Activated CD4-positive, alpha-beta T cell treated with anti-CD3 and anti-CD28 coated beads, Interleukin-2, Interleukin-6, amounts not matched to agents 100 ng/mL and 50 ng/mL, durations not matched to agents 16 hours and 8 hours (primary cell): ENCODE measurements at places on chromosomes 13 and 19.

GRCh38 chr13:73948848-73949529, 185.2 kb downstream of the KLF12 start:
- no peak for DNase-seq

DNA sequence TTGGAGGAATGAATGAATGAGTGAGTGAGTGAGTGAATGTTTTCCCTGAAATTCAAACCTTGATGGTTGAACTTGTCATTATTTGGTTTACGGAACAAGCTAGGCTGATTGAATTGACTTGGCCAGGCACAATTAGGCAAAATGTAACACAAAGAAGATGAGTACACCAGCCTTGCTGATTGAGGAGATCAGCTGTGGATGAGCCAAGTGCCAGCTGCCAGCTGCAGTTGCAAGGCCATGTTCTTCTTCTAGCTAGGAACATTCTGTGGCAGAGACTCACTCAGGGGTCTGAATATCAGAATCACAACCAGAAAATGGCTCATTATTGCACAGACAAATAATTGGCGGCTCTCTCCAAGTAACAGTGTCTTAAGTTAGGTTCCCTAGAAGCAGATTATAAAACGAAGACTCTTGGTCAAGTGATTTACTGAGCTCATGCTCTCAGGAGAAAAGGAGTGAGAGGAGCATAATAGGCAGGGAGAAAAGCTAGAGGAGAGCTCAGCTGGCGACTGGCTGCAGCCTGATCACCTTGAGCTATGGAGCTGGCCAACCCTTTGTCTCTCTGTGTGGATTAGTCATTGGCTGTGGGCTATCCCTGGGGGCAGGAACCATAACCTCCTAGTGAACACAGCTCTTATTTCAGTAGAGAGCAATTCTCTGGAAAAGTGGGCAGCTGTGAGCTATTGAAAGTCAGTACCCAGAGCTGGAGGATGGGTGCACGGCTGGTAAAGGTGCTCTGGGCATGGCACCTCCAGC, 225.3 kb upstream of the SERP2 start:
- DNase-seq: no peak

DNA sequence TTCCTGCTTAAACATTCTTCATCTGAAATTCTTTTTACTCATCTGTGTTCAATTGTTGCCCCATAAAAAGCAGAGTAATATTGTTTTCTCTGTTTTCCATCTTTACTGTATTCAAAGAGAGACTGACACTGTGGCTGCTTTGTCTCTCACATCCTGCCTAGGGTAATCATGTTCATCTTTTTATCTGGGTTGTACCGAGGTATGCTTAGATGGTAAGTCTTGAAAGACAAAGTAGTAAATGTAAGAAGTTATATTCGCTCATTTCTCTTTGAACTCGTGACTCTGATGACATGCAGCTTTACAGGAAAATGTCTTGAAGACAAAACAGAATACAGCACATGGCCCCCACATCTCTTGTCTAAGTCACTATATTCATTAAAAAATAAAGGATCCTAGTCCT, 20.0 kb upstream of the CYSLTR2 start:
- no peak for DNase-seq

DNA sequence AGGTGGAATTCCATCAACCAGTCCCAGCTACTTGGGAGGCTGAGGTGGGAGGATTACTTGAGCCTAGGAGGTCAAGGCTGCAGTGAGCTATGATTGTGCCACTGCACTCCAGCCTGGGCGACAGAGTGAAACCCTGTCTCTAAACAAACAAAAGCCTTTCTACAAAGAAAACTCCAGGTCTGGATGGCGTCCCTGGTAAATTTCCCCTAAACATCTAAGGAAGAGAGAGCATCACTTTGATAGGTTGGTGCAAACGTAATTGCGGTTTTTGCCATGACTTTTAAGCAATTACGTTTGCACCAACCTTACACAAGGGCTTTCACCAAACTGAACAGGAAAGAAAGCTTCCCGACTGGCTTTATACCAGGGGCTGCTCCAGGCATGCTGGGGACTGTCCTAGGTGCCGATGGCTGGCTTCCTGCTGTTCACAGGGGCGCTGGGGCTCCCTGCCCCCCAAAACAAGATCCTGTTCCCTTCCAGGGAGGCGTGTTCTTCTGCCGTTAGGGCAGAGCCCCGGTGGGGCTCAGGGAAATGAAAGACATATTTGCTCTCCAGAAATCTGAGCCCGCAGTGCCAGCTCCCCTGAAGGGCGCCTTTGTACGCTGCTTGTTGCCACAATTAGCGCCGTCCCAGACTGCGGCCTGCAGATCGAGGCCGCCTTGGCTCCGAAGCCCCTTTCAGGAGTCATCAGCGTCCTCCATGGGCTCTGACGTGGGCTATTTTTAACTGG, 38.7 kb upstream of the KLF2 start:
- DNase-seq: no peak

DNA sequence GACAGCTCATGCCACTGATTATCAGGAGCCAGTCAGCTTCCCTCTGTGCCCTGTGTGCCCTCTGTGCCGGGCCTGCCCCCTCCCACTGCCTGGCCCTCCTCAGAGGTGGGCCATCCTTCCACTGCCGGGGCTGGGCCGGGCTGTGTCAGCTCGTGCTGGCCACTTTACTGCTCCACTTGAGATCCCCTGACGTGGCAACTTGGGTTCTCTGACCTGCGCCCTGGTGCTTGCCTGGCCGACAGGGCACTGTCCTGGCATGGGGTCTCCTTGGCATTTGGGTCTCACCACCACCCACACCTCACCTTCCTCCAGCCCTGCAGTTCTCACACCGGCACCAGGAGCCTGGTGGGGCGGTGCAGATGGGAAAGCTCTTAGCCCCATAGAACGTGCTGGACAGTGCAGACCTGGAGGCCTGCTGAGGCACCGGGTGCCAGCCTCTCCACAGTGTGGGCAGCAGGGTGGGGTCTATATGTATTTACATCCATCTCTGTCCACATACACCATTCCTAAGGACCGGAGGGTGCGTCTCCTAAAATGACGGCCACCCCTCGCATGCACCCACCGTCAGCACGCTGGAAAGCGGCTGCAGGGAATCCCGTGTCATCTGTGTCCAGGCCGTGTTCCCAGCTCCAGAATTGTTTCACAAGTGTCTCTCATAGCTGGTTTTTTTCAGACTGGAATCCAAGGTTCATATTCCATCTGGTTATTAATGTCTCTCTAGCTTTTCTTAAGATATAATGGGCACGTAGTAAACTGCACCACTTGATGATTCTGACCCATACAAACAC, 11.8 kb downstream of the DAZAP1 start:
- no peak for DNase-seq

DNA sequence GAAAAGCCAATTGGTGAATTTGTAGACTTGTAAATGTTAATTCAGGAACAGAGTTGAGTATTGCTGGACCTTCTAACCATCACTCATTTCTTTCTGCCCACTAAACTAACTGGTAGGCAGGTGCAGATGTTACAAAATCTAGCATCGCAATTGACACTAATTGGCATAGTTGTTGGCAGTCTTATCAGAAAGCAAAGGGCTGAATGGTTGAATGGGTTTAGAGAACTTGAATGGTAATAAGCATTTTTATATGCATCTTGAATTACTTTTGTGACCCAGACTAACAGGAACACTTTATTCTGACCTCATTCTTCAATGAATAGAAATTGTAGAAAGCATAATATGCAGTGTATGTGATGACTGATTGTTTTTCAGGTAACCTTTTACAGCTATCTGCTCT, 189.1 kb downstream of the GGACT start:
- DNase-seq: no peak

GRCh38 chr13:106981051-106981450, 413.1 kb upstream of the ARGLU1 start:
- DNase-seq: no peak

DNA sequence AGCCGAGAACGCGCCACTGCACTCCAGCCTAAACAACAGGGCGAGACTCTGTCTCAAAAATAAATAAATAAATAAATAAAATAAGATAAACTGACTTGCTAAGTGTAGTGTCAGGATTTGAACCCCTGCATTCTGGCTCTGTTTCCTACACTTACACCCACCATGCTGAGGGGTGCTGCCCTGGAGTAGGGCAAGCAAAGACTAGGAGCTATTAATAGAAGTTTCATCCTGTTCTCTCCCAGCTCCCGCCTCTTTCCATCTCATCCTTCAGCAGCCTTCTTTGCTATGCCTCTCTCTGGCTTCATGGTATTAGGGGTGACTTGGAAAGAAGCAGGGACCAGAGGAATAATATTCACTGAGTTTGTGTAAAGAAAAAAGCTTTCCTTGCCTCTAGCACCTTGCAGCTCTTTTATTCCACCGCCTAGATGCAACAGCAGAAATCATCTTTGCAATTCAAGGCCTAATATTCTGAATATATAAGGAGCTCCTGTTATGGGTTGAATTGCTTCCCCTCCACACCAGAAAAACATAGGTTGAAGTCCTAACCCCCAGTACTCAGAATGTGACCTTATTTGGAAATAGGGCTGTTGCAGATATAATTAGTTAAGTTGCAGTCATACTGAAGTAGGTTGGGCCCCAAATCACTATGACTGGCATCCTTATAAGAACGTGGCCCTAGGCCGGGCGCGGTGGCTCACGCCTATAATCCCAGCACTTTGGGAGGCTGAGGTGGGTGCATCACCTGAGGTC, 8.7 kb upstream of the PLAUR start:
- DNase-seq: no peak

- no peak for DNase-seq
Observed at GRCh38 chr13:78594456-78594975, 8.8 kb downstream of the POU4F1 start.

DNA sequence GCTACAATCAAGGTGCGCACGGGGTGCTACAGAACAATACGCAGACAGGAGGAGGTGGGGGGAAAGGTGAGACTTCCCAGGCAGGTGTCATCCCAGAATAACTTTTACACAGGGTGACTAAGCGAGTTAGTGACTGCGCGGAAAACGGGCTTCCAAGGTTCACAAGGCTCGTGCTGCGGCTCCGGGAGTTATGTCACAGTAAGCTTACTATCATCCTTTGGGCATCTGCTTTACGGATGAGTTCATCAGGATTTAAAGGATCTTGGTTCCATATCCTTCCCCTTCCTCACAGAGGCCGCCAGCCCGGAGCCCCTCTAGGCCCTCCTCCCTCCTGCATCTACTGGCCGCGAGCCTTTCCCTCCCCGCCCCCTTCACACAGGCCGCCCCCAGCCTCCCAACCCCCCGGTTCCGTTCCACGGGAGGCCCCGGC, 474 bp upstream of the IFT88 start:
- no peak for DNase-seq

- DNase-seq: no peak
Observed at GRCh38 chr19:47598407-47599349, 10.3 kb upstream of the BICRA start.
